H1 (cell line): ENCODE measurements at places on chromosomes 5 and 9. TPM values are rescaled to one million over a fixed set of nuclear protein-coding genes. Genes with fewer than 3 reads are reported as not detected.

The LHX6 gene
- 1.2 and 1.9 TPM in 2 replicates for total RNA-seq

The CENPK gene
- total RNA-seq: 41.4 and 50.9 TPM in 2 replicates

The VAV2 gene
- 34.6 and 37.6 TPM in 2 replicates for total RNA-seq

The PNPLA7 gene
- 0.47 and 0.57 TPM in 2 replicates for total RNA-seq

The PCDHGA2 gene
- total RNA-seq: 0.31 and 0.32 TPM in 2 replicates

The SHISAL2B gene
- 8.6 and 10.6 TPM in 2 replicates for total RNA-seq

The IFNW1 gene
- not detected in 2 replicates for total RNA-seq

The LECT2 gene
- total RNA-seq: not detected in 2 replicates

The SLCO4C1 gene
- 4.5 and 4.9 TPM in 2 replicates for total RNA-seq

The FGF18 gene
- total RNA-seq: 0.63 and 1.3 TPM in 2 replicates
